ENCODE measurements at places on chromosomes 1 and 21. TPM values are rescaled to one million over a fixed set of nuclear protein-coding genes. Genes with fewer than 3 reads are reported as not detected.

DNA sequence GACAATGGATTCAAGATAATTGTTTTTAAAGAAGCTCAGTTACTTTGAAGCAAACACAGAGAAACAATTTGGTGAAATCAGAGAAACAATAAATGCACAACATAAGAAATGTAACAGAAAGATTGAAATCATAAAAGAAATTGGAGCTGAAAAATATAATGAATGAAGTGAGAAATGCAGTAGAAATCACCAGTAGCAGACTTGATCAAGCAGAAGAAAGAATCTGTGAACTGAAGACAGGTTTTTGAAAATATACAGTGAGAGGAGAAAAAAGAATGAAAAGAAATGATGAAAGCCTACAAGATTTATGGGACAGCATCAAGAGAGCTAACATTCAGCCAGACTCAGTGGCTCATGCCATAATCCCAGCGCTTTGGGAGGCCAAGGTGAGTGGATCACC is 4.2 kb upstream of the SELP start:
- DNase-seq, result no peak

- no peak for DNase-seq
Measured at GRCh38 chr21:32083197-32083596, 195.7 kb downstream of the MIS18A start.

The SAMD13 gene
- total RNA-seq, result 0.56 TPM

DNA sequence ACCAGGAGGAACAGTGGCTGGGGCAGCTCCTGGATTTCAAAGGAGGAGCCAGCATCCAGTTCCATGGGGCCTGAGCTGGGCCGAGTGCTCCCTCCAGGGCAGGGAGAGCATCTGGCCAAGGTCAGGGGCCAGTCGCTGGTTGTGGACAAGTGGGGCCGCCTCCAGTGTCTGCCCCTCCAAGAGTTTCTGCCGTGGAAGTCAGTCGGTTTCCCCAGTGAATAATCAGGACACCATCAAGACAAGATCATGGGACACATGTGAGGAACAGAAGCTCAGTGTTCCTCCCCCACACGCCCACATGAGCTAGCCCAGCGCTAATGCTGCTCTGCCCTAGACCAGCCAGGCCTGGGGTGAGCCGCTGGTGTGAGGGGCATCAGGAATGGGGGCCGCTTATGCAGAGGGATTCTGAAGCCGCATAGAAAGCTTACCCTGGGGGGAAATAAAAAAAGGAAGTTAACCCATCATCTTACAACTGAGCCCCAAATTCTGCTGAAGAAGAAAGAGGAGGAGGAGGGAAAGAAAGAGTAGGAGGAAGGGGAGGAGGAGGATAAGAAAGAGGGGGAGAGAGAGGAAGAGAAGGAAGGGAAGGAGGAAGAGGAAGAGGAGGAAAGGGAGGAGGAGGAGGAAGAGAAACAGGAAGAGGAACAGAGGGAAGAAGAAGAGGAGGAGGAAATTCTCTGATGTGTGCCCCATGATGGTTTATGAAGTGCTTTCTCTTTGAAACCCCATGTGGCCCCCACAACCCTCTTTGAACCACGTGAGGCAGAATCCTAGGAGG is 198.4 kb downstream of the MATN1 start:
- DNase-seq, result no peak

DNA sequence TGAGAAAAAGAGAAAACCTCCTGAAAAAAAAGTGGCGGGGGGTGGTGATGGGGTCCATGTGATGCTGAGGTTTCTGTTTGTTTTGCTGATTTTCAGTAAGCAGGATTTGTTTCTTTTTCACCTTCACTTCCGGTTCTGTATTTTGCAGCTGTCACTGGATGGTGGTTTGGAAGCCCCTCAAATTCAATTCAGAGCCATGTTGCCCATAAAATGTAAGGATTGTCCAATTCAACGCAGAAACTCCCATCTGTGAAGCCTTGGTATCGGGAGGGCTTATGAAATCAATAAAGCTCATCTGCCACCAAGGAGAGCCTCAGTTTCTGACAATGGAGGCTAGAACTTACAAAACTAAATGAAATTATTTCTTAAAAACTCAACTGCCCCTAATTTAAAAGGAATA is 12.1 kb downstream of the CAPN8 start:
- DNase-seq, result no peak

GRCh38 chr1:197093226-197093885 is 26.3 kb upstream of the F13B start:
- no peak for DNase-seq

The KRTAP13-2 gene
- total RNA-seq, result not detected

GRCh38 chr1:80917826-80918225 is 882.9 kb upstream of the ADGRL2 start:
- no peak for DNase-seq

DNA sequence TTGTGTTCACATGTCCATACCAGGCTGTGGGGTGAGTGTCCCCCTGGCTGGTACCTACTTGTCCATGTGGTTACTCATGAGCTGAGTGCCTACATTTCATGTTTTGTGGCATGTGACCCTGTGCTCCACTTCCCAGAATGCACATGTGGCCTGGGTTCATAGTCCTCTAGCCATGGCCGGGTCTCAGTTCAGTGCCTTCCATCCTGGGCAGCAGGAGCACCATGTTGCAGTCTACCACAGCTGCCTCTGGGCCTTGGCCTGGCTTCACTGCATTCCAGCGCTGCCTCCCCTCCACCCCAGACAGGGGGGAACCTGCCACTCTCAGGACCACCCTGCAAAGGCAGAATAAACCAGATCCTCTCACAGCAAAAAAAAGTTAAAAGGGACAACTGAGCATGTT is 5.5 kb downstream of the CEPT1 start:
- no peak for DNase-seq

- DNase-seq, result peak; percentile 10
Measured at GRCh38 chr1:27153927-27154358, 982 bp downstream of the SLC9A1 start.

- no peak for DNase-seq
Measured at GRCh38 chr1:162117039-162117774, 47.7 kb downstream of the NOS1AP start.

DNA sequence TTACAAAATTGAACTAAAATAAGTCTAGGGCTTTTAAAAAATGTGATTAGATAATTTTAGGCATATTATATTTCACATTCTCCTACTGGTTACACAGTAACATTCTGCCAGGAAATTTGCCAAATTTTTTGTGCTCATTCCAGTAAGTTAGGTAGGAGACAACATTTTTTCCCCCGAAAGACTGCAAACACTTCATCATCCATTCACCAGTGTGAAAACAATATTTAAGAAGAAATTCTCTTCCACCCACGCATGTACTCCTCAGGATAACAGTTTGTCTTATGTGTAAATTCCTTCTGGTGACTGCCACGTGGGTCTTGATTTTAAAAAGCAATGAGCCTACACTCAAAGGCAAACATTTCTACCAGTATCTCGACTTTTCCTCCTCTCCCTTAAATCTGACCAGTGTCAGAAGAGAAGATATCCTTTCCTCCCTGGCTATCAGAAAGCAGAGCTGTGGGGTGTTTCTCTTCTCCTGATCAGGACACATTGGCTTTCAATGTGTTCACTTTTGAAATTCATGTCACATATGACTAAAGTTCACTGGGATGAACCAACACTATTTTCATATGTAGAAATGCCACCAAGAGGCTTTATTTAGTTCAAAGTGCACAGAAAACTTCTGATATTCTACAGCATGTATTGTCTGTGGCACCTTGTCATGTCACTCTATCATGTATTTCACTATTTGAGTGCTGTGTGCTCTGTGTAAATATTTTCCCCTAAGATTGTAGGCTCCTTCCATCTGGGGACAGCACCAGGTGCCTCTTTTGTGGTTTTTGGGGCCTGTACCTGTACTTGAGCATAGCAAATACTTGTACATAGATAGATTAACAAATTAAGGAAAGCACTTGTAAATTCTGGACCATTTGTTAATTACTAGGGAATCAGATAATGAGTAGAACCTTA is 38.6 kb downstream of the LHX9 start:
- DNase-seq, result no peak

The MANEAL gene
- 2.0 TPM for total RNA-seq

GRCh38 chr1:116997066-116997465 is 4.5 kb upstream of the CD101 start:
- no peak for DNase-seq

- no peak for DNase-seq
Measured at GRCh38 chr1:167474191-167474641, 44.1 kb downstream of the CD247 start.

The SPRR2F gene
- total RNA-seq, result 0.76 TPM

- no peak for DNase-seq
Measured at GRCh38 chr1:9861360-9861759, 37.6 kb upstream of the CLSTN1 start.

DNA sequence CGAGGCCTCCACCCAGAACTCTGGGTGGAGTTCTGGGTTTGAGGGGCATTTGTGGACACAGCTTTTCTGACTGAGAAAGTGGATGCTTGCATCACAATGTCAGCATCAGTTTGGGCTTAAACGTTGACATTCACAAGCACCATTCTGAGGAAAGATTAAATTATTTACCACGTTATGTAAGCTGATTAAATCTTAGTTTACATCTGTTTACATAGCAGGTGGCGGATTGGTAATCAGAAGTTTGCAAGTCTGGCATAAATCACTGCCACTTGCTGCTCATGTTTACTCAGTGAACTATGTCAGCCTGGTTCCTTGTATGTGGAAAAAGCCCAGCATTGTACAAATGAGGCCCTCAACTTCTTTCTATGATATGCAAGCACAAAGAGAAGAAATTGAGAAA is 310.1 kb downstream of the PAPPA2 start:
- no peak for DNase-seq

The TIE1 gene
- total RNA-seq, result 0.31 TPM

DNA sequence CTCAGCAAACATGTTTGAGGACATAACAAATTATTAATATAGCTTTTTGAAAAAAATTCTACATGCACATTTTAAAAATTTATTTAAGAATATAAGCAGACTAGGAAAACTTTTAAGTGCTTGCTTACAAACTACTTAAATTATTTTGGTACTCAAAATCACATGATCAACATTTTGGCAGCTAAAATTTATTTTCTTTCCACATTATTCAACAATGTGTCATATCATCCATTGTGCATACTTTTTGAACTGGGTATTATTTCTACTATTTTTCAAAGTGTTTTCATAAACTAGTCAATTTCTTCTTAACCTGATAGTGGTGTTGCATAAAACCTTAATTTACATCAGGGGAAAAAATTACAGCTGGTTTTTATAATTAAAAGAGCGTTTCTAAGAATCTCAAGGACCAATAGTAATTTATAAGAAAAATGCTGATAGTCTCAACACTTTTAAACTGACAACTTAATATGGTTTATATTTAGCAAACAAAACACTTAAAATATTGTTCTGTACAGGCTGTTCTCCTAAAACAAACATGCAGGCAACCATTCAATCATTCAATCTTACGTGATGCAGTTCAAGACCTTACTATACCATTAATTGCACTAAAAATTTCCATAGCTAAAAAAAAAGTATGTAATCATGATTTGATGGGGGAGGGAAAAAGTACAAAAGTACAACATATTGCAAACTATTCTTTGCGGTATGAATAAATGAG is 105.0 kb downstream of the GPATCH2 start:
- no peak for DNase-seq

GRCh38 chr1:185350027-185350442 is 33.0 kb upstream of the IVNS1ABP start:
- no peak for DNase-seq

DNA sequence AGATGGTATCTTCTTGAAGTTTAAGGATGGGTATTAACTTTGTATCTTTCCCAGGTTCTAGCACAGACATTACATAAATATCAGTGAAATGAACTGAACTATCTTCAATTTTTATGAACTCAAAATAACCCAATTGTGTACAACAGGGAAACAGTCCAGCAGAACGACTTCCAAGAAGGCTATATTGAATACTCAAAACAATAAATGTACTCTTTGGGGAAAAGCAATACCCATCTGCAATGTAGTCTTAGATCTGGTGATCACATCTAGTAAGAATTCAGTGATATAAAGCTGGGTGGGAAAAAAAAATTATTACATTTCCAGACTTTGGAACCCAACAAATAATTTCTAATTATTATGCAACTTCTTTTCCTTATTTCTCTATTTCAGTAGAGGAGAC is 33.1 kb upstream of the GORAB start:
- no peak for DNase-seq

GRCh38 chr1:6265151-6265550 is 4.3 kb upstream of the GPR153 start:
- no peak for DNase-seq

Measured in K562 (cell line).